Activated T-helper 9 cell treated with anti-CD3 and anti-CD28 coated beads, Interleukin-2, amount 50 U/mL, for 16 hours (primary cell): ENCODE measurements at places on chromosomes 3 and 15.

DNA sequence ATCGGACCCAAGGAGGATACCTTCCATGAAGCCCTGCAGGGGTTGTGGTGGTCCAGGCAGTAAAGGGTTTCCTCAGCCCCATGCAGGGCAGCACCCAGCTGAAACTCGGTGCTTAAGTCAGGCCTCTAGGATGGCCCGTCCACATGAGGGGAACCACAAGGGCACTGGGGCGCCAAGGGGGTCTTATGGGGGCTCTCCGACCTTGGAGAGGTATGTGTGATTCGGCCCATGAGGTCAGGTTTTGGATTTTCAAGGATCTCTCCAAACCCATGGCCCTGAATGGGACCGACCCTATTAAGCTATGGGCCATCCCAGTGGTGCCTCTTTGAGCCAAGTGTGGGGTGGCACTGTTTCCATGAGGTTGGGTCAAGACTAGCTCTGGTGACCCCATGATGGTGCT lies 233.3 kb downstream of the SNRPN start:
- no peak for DNase-seq

- DNase-seq, result peak; percentile 44
These were observed 993 bp upstream of the SIAH2 start for GRCh38 chr3:150763841-150764483.

- peak; percentile 38 for DNase-seq
These were observed 68.0 kb downstream of the ATP2B2 start for GRCh38 chr3:10437272-10437994.

- no peak for DNase-seq
These were observed 377.0 kb downstream of the FOXP1 start for GRCh38 chr3:71206305-71207165.

GRCh38 chr15:101193120-101193644 lies 58.7 kb downstream of the CHSY1 start:
- no peak for DNase-seq

DNA sequence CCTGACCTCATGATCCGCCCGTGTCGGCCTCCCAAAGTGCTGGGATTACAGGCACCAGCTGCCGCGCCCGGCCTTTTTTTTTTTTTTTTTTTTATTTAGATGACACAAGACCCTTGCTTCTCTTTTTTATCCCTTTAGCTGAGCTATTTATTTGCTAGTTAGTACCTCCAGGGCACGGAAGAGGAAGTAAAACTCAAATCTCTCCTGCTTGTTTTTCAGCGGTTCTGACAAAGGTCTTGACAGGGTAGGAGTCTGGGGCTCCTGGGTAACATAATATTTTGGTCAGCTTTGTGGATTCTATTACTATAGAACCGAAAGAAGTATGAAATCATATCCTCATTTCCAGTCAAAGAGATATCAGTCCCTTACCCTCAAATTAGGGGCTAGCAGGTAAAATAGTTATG lies 44.0 kb upstream of the ETV5 start:
- no peak for DNase-seq

GRCh38 chr15:78315686-78316282 lies 16.4 kb upstream of the SKIC8 start:
- no peak for DNase-seq

- no peak for DNase-seq
These were observed 556.6 kb upstream of the RGMA start for GRCh38 chr15:93645594-93645993.

DNA sequence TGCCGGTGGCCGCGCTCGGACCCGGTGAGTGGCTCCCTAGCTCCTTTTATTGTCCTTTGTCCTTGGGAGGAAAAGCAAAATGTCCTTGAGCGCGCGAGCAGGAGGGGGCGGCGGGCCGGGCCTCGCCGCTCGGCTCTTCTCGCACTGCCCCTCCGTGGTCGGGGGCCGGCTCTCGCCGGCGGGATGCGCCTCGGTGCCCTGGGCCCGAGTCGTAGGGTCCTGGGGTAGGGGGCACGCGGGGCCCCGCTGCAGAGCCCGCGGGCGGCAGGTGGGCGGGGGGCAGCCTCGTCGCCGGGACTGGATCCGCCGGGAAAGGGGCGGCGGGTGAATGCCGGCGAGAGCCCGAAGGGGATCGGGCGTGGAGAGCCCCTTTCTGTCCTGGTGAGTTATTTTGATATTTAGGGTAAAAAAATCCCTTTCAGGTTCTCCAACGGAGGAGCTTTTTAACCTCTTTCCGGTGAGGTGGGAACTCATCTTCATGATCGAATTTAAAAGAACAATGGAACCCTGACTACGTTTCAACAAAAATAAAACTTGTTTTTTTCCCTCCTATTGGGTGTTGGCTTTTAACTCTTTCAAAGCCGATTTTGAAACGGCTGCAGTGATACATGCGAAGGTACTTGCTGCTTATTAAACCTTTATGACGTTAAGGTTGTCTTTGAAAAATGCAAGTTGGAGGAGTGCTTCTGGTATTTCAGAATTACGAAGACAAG lies 16.8 kb upstream of the CHD2 start:
- peak; percentile 19 for DNase-seq

- no peak for DNase-seq
These were observed 6.3 kb downstream of the CAV3 start for GRCh38 chr3:8739757-8740504.

- no peak for DNase-seq
These were observed 847.7 kb downstream of the ROBO2 start for GRCh38 chr3:77887611-77888010.

GRCh38 chr3:27130796-27131195 lies 238.4 kb downstream of the NEK10 start:
- no peak for DNase-seq

- DNase-seq, result peak; percentile 58
These were observed 12.0 kb upstream of the SHC4 start for GRCh38 chr15:48975472-48976419.

GRCh38 chr3:58059349-58060321 lies 51.4 kb downstream of the FLNB start:
- no peak for DNase-seq

DNA sequence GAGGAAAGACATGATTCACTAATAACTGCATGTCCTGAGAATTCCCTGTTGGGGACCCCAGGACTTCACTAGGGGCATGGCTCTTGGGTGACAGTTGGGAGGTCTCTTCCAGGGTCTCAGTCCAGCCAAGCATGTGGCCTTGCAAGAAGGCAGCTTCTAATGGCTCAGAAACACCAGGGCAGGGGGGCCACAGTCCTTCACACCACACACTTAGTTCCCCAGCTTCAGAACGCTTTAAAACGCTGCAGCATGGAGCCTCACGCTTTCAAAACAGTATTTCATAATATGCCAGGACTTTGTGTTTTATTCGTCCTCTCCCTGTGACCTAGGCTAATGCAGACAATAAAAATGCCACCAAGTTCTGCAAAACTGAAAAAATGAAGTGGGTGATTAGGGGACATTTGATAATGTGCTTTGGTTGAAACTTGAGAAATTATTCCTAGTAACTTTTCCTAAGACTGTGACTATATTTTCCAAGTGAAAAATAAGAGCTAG lies 48.4 kb upstream of the LIMD1 start:
- no peak for DNase-seq

GRCh38 chr3:159584421-159584820 lies 404.2 kb upstream of the IL12A start:
- no peak for DNase-seq

GRCh38 chr15:52745326-52746161 lies 44.6 kb downstream of the ONECUT1 start:
- DNase-seq, result no peak

DNA sequence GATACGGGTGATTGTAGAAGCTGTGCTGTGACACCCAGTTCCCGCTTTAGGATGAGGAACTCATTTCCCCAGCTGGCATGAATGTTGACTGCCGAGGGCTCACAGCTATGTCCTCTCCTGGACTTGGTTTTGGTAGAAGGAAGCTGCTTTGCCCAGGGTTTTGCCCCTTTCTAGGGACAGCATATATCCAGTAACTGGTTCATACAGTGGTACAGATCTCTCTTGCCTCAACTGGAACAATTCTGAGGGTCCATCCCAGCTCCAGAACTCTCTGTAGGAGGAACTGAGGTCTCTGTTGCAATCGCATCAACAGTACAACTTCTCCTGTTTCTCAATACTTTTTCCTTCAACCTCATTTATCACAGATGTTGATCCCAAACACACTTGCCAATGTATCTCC lies 54.5 kb upstream of the FNDC3B start:
- no peak for DNase-seq

DNA sequence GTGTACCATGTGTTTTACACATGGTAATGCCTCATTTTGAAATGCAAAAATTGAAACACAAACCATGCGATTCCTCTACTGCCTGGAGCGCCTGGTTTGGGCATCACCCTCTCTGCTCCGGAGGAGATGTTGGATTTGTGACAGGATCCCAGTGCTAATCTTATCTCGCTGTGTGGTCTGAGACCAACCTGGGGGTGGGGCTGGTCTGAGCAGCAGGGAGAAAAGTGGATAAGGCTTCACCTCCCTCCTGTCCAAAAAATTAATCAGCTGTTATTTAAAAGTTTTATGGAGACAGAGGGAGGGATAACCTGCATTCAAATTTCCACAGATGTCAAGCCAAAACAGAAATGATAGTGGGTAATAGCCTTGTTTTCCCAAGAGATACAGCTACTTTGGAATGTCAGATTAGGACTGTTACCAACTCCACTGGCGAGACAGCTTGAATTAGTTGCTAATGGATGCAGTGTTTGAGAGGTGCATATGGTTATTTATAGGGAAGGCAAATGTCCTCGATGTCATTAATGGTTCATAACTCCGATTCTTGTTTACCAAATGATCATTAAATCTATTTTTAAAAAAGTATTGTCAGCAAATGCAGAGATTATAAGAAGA lies 54.0 kb upstream of the SKOR1 start:
- no peak for DNase-seq

DNA sequence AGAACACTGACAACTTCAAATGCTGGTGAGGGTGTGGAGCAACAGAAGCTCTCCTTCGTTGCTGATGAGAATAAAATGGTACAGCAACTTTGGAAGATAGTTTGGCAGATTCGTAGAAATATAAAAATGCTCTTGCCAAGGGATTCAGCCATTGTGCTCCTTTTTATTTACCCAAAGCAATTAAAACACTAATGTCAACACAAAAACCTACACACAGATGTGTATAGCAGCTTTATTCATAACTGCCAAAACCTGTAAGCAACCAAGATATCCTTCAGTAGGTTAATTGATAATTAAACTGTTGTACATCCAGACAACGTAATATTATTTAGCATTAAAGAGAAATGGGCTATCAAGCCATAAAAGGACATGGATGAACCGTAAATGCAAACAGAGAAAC lies 37.8 kb upstream of the LSAMP start:
- DNase-seq, result no peak

DNA sequence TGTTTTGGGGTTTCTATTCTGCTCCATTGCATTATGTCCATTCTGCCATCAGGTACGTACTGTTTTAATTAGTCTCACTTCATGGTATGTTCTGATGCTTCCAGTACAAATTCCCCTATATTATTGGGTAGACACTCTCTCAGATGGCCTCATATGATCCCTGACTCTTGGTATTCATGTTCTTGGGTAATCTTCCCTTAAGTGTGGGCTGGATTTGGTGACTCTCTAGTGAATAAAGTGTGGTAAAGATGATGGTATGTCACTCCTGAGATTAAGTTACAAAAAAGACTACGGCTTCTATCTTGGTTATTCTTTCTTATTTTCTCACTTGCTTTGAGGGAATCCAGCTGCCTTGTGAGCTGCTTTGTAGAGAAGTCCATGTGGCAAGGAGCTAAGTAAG lies 89.6 kb upstream of the TBC1D5 start:
- DNase-seq, result no peak

DNA sequence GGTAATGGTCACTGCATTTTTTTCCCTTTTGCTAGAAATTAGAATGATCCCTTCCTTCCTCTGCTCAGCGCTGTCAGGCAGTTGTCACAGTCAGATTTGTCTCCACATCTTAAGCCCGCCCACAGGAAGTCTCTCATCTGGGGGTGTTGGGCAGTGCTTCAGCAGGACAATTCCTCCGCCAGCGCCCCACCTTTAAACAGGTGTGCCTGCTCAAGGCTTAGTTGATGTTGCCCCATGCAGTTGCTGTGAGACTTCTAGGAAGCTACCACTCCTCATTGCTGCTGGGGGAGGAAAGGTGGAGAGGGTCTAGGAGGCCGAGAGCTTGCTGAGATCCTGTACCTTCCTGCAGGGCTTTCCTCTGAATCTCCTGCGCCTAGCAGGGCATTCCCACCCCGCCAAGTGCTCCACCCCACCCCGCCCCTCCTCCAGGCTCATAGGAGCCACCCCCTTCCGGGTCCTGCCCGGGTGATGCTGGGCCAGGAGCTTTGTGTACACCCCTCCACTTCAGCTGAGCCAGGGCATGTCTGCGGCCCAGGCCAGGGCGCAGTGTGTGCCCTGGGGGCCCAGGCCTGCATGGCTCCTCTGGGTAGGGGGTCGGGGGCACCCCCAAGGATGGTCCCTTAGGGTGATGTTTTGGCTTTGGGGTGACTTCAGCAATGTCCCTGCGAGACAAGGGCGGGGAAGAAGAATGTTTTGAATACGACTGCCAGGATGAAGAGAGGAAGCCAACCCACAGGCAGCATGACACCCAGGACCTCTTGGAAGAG lies 68.7 kb downstream of the TRAK1 start:
- no peak for DNase-seq

- DNase-seq, result no peak
These were observed 32.3 kb downstream of the ATP13A5 start for GRCh38 chr3:193346259-193346658.

DNA sequence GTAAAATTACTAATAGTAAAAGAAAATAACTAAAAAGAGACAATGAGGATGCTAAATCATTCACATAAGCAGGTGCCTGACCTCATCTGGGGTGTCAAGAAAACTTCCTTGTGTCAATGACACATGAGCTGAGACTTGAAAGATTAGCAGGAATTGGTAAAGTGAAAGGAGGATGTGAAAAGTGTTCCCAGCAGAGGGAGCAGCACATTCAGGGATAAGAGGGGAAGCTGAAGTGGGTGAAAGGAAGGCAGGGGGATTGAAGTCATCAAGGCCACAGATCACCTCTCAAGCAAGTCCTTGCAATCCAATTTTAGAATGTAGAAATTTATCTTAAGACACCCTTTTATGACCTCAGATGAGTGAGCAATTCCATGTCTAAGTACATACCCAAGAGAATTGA lies 60.2 kb upstream of the ACP3 start:
- DNase-seq, result no peak

- no peak for DNase-seq
These were observed 184.1 kb upstream of the RASGRP1 start for GRCh38 chr15:38748710-38749109.

- no peak for DNase-seq
These were observed 86.2 kb upstream of the FRMD4B start for GRCh38 chr3:69472093-69472492.

GRCh38 chr3:172332256-172333041 lies 115.8 kb downstream of the GHSR start:
- peak; percentile 25 for DNase-seq

GRCh38 chr3:123036352-123037014 lies 8.9 kb upstream of the SEMA5B start:
- no peak for DNase-seq
